ENCODE measurements at places on chromosomes 3 and 15.

- no peak for DNase-seq
Measured at GRCh38 chr3:150756491-150757059, 6.4 kb downstream of the SIAH2 start.

DNA sequence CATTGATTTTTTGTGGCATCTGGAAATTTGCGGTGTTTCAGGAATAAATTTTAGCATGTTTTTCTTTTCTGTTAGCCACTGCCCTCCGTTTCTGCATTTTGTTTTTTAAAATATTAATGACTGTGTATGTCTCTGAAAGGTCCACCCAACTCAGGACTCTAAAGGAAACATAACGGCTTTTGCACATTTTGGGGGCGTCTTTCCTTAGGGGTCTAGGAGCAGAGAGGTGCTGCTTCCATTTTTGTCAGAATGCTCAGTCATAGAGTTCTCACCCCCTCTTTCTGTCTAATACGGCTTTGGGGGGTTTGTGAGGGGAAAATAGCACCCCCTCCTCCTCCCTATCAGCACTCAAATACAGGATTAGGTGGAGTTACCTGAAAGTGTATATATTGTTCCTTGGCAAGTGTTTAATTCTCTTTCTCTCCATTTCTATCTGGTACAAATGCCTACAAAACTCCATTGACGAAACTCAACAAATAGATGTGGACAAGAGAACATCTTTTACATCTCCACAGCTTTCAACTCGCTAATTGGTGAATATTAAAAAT lies 219.4 kb downstream of the MEIS2 start:
- DNase-seq: no peak

GRCh38 chr15:20106026-20106425 lies 435.6 kb downstream of the GOLGA6L6 start:
- DNase-seq: no peak

GRCh38 chr15:94526071-94526689 lies 294.8 kb downstream of the MCTP2 start:
- no peak for DNase-seq

Data from CD14-positive monocyte (primary cell).